Activated CD4-positive, CD25-positive, alpha-beta regulatory T cell treated with anti-CD3 and anti-CD28 coated beads, Interleukin-2, amount 50 U/mL, for 72 hours (primary cell): ENCODE measurements at places on chromosomes 7 and 10.

GRCh38 chr10:79239924-79240581 is 107.2 kb upstream of the PPIF start:
- no peak for DNase-seq

- no peak for DNase-seq
Measured at GRCh38 chr7:134997214-134997885, 11.0 kb downstream of the AGBL3 start.

GRCh38 chr10:109187677-109188076 is 735.6 kb downstream of the XPNPEP1 start:
- no peak for DNase-seq

DNA sequence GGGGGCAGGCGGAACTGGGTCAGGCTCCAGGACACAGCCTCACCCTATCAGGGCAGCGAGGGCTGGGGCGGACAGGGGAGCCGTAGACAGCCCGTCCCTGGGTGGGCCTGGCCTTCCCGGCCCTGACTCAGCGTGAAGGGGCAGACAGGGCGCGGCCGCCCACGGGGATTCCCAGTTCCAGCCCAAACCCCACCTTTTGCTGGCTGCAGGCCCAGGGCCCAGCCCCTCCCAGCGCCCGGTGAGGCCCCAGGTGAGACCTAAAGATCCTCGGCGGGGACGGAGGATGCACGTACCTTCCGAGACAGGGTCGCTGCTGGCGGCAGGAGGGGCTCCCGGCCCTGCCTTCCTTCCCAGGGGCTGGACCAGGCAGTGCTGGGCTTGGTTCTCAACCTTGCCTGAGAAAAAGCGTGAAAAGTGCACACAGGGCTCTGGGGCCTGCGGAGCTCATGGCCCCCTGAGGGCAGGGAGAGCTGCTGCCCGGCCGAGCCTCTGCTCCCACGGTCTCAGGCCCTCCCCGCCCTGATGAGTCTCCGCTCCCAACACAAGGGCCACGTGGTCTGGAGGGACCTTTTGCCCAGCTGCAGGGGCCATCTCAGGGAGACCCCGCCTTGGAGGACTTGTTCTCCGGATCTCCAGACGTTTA is 43.9 kb upstream of the DNAJB6 start:
- DNase-seq, result no peak

- DNase-seq, result no peak
Measured at GRCh38 chr10:7027913-7028808, 382.7 kb downstream of the SFMBT2 start.

DNA sequence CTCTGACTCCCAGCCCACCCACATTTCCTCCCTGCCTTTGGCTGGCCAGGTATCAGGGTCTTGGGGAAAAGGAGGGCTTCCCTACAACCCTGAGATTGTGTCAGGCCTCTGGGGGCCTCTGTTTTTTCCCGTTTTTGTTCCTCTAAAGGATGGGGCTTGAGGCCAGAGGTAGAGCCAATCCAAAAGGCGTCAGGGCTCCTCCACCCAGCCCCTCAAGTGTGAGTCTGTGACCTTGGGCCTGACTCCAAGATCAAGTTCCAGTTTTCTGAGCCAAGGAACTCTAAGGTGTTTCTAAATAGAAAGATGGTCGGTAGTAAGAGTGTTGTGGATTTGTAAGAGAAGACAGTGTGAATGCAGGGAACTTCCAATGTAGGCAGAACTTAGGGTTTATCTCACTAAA is 6.6 kb downstream of the EEPD1 start:
- DNase-seq, result no peak

DNA sequence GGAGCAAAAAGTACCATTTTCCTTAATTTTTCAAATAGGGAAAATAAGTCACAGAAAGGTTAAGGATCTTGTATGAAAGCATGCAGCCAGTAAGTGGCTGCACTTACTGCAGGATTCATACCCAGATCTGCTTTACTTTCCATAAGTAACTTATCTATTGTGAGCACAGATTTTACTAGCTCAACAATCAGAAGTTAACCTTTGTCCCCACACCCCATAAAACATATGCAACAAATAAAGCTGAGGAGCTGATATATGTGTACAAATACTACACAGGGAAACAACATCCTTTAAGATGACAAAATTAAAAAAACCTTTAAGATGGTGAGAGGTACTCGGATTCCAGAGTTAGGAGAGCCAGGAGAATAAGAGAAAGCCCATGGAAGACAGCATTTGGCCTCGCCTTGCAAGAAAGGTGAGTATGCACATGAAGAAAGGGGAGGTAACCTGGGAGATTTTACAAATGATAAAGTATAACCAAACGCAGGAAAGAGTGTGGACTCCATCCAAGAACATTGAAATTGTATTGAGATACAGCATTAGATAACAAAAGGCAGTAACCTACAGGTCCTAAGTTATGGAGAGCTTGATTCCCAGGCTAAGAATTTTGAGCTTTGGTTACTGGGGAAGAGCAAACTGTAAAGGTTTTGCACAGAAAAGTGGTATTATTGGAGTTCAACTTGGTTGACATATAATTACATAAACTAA is 87.1 kb downstream of the ITGB8 start:
- no peak for DNase-seq

- no peak for DNase-seq
Measured at GRCh38 chr10:47296156-47296894, 3.7 kb upstream of the GDF10 start.
